Stimulated activated CD8-positive, alpha-beta memory T cell treated with anti-CD3 and anti-CD28 coated beads, Interleukin-4, amount 100 ng/mL, for 1 hour (primary cell): ENCODE measurements at places on chromosomes 6 and 20.

DNA sequence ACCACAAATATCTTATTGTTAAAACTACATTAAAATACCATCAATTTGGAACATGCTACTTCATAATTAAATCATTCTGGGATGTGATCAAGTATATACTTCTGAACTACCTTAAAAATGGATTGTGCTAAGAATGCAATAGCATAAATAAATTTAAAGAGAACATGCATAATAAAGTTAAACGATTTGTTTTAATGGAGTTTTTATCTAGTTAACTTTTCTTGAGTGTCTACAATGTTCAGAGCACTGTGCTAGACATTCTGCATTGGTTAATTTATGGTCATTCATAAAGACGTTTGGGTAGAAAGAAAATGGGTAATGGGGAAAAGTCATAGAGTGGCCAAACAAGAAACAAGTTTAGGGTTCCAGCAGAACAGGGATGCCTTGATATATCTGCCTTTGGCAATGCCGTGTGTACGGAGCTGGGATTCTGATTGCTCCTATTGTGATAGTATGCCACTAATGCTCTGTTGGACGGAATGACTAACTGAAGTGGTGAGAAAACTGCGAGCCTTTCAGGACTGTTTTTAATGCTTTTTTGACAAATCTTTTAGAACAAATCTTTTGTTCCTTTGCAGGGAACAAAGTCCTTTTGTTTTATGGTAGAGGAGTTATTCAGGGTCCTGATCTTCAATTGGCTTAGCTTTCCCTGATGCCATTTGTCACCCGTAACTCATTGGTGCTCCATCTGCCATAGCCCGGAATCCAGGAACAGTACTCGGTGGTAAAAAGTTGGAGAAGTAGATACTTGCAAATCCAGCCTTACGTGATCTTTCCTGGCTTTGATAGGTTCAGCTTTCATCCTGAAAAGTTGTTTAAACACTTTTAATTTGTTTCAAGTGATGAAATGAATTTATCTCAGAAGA, 162.6 kb downstream of the BCKDHB start:
- DNase-seq, result no peak

DNA sequence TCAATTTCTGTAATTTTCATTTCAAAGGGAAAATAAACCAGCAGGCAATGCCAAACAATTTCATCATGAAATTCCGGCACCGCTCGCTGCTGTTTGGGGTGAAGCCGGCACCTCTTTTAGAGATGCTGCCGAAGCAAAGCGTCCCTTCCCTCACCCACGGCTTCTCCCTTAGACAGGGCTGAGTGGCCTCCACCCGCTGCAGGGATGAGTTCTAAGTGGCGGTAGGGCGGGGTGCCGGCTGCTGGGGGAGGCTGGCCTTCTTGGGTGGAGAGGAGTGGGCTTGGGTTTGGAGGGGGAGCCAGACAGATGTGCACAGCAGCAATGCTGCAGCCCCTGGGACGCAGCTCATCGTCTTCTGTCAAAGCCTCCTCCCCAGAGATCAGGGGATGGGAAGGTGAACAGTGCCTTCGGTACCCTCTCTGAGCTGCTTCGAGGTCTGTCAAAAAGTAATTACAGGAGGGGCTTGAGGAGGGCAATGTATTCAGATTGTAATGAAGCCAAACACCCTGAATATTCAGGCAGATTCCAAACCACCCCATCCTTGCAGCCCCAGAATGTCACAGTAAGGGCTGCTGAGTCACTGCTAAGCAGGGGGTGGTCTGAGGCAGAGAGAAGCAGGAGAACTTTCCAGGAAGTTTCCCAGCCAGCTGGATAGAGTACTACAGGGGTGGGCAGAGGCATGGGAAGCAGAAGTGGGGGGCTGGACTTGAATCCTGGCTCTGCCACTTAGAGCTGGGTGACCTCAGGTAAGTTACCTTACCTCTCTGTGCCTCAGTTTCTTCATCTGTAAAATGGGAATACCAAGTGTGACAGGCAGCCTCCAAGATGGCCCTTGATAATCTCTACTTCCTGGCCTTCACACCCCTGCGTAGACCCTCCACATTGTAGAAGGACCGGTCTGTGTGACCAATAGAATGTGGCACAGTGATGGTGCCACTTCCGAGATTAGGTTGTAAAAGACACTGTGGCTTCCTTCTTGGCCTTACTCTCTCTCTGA, 96.6 kb downstream of the SULF2 start:
- DNase-seq, result no peak

GRCh38 chr20:63956664-63957003, 418 bp upstream of the UCKL1 start:
- DNase-seq, result no peak

GRCh38 chr6:11229655-11230046, 2.8 kb downstream of the NEDD9 start:
- no peak for DNase-seq

DNA sequence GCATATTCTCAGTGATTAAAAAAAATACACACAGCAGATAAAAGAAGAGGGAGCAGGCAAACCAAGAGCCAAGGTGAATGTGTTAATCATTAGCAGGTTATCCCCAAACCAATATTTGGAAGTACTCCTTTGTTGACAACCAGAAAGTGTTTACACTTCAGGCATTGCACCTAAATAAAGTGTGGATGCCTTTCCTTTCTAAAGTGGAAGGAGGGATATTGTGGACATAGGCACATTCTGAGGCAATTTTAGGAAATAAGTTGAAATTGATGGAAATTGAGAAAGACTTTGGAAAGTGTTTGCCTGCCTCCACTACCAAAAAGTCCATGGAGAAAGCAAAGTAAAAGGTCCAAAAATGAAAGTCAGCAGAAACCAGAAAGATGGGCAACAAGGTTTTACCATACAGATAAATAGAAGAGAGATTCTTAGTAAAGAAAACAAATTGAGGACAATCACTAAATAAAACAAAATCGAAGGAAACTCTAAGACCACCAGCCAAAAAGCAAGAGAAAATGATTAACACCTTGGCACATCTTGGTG, 22.9 kb downstream of the SLC17A2 start:
- DNase-seq, result no peak

GRCh38 chr6:69771158-69771906, 25.5 kb downstream of the LMBRD1 start:
- no peak for DNase-seq

DNA sequence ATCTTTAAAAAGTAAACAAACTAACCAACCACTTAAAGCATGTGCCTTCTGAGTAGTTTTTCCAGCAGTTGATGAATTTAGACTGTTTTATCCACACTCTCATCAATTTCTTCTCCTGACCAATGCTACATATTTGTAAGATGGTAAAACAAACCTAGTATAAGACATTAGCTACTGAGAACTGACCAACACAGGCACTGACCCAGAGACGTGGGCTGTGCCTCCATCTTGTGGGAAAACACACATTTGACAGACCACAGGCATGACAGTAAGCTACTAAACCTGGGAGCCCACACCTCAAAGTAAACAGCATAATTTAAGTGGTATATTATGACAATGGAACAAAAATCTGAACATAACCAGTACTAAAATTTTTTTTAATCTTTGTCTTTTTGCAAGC, 121.4 kb upstream of the NRSN1 start:
- no peak for DNase-seq

GRCh38 chr20:44516491-44516890, 5.4 kb downstream of the SERINC3 start:
- DNase-seq, result no peak
